ENCODE measurements at places on chromosomes 13 and 19. TPM values are rescaled to one million over a fixed set of nuclear protein-coding genes. Genes with fewer than 3 reads are reported as not detected.

GRCh38 chr13:99800951-99801350 is 170.6 kb downstream of the ZIC5 start:
- H3K27me3 ChIP-seq, result no peaks in the 10 kb centered on the region
- H3K27ac ChIP-seq, result no peak overlapping the region
- no peaks in the 10 kb centered on the region for H3K4me1 ChIP-seq
- no peak for DNase-seq
- no peak overlapping the region for H3K4me3 ChIP-seq

DNA sequence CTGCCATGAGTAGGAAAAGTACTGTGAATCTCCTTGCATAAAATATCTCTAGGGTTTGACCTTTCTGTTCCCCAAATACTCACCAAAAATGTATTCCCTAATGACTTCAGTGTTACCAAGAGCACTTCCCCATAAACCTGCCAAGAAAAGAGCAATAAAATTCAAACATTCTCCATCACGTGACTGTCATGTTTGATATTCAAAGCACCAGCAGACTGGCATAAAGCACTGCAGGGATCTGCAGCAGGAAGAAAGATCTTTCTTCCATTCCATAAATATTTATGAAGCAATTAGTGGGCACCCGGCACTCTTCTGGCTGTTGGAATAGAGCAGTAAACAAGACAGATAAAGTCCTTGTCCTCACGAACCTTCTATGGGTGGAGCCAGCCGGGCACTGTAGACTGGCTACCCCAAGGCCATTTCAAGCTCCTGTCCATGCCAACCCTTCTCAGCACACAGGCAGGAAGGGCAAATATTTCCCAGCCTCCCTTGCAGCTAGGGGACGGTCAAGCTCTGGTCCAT is 20.3 kb downstream of the PLA2G4C start:
- no peak for DNase-seq
- no peaks in the 10 kb centered on the region for H3K4me1 ChIP-seq
- H3K27ac ChIP-seq, result no peak overlapping the region
- H3K36me3 ChIP-seq, result peaks cover 20% of the 10 kb centered on the region
- H3K4me3 ChIP-seq, result no peak overlapping the region

Gene RAB20
- 17.7 TPM for total RNA-seq

Gene JSRP1
- not detected for total RNA-seq

GRCh38 chr19:980133-980998 is 3.8 kb upstream of the WDR18 start:
- H3K4me3 ChIP-seq, result no peak overlapping the region
- H3K27me3 ChIP-seq, result no peaks in the 10 kb centered on the region
- H3K4me1 ChIP-seq, result peaks cover 18% of the 10 kb centered on the region
- no peaks in the 10 kb centered on the region for H3K36me3 ChIP-seq

DNA sequence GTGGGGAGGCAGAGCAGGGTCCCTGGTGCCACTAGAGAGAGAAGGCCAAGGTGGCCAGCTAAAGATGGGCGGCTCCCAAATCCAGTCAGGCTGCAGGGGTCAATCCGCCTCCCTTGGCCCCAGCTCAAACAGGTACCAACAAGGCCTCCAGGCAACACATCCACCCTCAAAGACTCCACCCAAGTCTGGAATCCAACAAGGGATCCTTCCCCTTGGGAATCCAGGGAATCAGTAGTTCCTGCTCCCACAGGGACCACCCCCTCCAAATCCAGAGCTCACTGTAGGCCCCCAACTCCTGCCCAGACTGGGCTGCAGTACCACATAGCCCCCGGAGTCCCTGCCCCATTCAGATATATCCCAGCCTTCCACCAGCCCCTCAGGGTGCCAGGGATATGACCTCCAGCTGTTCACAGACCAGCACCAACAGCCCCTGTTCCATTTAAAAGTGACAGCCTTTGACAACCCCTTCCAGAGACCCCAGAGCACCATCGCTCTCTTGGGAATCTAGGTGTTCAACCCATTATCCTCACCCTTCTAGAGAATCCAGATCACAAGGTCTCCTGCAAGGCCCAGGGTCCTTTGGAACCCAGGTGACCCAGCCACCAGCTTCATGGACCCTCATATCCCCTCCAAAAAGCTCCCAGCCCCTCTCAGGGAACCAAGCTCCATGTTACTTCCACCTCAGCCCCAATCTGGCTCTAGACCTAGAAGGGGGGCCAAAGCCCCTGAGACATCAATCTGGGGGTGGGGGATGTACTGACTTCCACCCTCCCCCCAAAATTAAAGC is 3.2 kb downstream of the ERF start:
- peak overlapping the region; percentile 95 for H3K4me3 ChIP-seq
- H3K4me1 ChIP-seq, result peaks cover 20% of the 10 kb centered on the region
- H3K27me3 ChIP-seq, result no peaks in the 10 kb centered on the region
- DNase-seq, result no peak

DNA sequence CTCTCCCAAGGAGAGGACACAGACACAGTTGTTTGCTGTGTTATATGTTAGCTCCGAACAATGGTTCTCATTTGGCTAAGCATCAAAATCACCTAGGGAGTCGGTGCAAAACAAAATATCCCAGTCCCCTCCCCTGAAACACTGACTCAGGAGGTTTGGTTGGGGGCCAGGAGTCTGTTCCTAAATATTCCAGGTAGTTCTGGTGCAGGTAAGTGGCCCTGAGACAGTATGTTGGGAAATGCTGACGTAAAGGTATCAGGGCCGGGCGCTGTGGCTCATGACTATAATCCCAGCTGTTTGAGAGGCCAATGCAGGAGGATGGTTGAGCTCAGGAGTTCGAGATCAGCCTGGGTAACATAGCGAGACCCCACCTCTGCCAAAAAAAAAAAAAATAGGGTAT is 2.3 kb upstream of the MAP2K7 start:
- H3K27me3 ChIP-seq, result no peaks in the 10 kb centered on the region
- no peak for DNase-seq
- peaks cover 5% of the 10 kb centered on the region for H3K4me1 ChIP-seq
- H3K4me3 ChIP-seq, result no peak overlapping the region
- H3K36me3 ChIP-seq, result peaks cover 8% of the 10 kb centered on the region

Gene SERTAD3
- 36.9 TPM for total RNA-seq

Data from ascending aorta (tissue), 2 donors.